ENCODE measurements at places on chromosomes 5 and 9.

DNA sequence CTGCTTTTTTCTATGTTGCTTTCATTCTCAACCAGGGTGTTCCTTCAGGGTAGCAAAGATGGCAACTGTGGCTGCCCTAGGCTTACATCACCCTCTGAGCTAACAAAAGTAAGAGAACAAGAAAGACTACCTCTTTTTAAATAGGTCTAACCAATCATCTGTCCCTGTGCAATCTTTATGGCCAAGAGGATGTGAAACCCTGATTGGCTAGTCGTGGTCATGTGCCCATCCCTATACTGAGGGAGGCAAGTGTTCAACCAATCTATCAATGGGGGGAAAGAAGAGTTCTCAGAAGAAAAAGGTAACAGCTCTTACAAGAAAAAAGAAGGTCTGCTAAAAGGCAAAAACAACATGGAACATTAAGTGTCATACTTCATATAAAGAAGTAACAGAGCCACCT, 11.7 kb upstream of the SNCAIP start:
- DNase-seq = no peak

GRCh38 chr9:112380102-112380824, at the start of gene HSDL2:
Gene HSDL2, plus strand, starts transcription at chr9:112380108. Its CDS starts 56 bp downstream, at chr9:112380164.
- DNase-seq = no peak

- no peak for DNase-seq
Observed at GRCh38 chr5:83192947-83193346, 115.6 kb downstream of the XRCC4 start.

DNA sequence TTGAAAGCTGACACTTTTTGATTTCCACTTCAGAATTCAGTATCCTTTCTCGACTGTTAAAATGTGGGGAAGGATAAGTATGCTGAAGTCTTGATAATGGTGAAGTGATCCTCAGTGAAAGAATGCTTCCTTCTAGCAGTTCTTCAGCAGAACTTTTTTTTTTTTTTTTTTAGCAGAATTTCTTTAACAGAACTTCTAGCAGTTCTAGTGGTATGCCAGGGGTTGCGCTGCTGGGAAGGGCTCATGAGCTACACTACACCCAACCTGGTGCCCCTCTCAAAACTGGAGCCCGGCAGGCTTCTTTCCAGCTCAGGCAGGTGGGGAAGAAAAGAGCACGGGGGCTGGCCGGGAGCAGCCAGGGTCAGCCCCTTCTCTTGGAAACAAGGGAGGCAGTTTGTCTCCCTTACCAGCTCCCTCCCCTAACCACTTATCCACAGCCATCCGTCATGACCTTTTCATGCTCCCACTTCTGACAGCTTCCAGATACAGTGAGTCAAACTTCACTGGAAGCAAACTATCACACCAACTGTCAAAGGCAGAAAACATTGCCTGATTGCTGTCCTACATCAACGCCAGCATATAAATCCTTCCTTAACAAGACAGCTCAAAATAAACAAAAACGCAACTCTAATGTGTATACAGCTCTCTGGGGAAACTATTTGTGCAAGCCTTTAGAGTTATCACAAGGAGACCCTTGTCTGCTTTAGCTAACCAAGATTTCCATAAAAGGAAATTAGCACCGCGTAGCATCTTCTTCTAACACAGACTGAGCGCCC, 211.5 kb downstream of the GAPVD1 start:
- no peak for DNase-seq

DNA sequence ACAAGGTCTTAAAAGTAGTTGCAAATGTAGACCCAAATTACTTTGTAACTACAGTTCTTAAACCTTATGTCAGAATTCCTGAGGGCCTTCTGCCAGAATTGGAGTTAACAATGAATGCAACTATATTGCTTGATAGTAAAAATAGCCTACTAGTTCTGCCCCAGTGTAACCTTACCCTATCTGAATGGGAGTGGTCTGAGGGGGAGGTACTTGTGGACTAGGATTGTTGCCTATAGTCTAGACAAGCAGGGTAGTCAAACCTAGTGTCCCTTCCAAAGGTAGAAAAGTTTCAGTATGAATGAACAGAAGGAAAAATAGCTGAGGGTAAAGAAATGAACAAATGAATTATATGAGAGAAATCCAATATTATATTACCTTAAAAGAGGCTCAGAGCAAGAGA, 242.2 kb downstream of the PJA2 start:
- no peak for DNase-seq

Measured in activated CD8-positive, alpha-beta memory T cell treated with anti-CD3 and anti-CD28 coated beads for 1 hour (primary cell).